ENCODE measurements at places on chromosomes 1 and 21.

DNA sequence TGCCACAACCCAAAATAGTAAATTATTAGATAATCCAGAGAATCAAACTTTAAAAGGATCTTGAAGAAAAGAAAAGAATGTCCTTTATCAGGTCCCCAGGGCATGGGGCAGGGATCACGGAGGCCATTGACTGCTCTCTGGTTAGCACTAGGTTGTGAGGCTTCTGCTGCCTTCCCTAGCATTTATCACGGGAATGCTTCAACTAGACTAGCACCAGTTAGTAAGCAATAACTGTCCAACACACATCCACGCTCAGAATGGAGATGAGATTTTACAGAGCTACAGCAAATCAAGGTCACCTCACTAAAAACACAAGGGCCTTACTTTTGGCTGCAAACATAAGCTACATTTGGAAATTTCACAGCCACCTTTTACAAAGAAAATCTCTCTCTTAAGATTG lies 304.0 kb downstream of the NFIA start:
- no peak for DNase-seq

- DNase-seq, result peak; percentile 70
Measured at GRCh38 chr1:66436378-66437135, 97.4 kb upstream of the SGIP1 start.

- DNase-seq, result peak; percentile 76
Measured at GRCh38 chr1:227315629-227316346, 2.5 kb downstream of the CDC42BPA start.

DNA sequence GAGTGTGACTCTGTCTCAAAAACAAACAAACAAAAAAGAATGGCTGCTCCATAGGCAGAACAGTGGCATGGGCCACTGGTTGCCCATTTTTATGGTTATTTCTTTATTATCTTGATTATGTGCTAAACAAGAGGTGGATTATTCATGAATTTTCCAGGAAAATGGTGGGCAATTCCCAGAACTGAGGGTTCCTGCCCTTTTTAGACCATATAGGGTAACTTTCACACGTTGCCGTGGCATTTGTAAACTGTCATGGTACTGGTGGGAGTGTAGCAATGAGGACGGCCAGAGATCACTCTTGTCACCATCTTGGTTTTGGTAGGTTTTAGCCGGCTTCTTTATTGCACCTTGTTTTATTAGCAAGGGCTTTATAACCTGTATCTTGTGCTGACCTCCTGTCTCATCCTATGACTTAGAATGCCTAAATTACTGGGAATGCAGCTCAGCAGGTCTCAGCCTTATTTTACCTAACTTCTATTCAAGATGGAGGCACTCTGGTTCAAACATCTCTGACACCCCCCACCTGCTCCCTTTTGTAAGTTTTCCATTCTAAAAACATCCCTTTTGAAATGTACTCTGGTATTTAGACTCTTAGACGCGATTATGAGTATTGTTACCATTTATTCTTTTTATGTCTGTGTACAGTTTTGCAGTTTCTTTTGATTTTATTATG lies 57.1 kb downstream of the RAVER2 start:
- DNase-seq, result no peak

DNA sequence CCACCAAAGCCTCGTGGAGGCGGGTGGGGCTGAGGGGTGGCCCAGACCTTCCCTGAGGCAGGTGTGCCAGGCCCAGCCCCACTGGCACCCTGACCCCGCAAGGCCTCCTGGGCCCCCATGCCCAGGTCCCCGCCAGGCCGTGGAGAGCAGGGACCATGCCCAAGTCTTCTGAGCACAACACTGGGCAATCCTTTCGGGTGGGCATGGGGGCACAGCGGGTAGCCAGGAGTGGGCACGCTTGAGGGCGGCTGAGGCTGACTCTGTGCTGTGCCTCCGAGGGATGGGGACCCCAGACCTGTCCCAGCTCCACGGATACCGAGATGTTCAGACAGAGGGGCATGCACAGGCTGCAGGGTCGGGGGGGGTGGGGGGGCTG lies 12.9 kb downstream of the CFAP410 start:
- no peak for DNase-seq

- no peak for DNase-seq
Measured at GRCh38 chr1:17665950-17666720, 89.0 kb upstream of the ACTL8 start.

DNA sequence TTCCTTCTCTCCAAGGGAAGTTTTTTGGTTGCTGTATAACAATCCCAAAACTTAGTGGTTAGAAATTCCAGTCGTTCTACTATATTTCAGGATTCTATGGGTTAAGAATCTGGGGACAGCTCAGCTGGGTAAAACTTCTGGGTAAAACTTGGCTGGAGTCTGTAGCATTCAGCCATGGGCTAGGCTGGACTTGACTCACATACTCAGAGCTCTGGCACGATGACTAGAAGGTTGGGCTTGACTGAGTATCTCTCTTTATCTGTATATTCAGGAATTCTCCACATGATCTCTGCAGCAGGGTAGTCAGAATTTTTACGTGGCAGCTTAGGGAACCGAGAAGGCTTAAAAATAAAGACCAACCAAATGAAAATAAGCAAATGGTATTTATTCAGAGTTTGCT lies 28.2 kb upstream of the HRNR start:
- DNase-seq, result peak; percentile 9

DNA sequence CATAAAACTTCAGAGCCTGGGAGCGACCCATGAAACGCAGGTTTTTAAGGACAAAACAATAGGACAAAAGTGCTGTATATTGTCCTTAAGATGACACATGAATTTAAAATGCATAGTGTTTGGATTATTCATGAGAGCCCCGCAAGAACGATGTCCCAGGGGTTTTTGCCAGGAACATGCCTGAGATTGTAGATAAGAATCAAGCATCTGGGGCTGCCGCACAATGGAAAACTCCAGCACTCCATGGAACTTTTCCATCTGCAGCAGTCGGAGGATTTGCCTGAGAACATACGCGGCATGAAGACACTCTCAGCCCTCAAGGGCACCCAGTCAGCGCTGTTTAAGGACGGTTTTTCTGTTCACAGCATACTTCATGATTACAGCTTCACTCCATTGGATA lies 5.3 kb upstream of the ERG start:
- DNase-seq, result peak; percentile 63

DNA sequence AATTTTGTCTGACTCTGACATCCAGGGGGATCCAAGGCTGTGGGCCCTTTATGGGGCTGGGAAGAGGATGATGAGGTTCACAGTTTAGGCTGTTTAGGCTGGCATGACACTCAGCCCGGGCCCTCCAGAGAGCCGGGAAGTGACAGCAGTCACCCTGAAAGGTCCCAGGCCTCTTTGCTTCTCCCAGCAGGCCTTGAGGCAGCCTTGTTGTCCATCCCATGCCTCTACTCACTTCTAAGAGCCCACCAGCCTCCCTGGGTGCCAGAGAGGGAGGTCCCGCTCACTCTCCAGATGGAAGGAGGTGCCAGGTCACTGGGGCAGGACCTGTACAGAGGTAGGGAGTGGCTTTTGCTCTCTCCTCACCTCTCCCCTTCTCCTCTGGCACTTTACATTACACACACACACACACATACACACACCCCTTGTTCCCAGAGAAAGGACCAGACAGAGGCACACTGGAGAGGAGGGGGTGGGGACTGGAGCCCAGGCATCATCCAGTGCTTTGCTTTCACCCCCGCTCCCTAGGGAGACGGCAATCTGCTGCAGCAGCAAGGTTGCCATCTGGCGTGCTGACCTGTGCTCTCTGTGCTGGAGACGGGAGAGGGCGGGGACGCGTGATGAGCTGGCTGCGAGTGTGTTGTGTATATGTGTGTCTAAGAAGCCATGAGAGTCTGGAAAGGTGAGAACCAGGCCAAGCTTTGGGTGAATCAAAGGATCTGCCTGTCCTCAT lies 4.6 kb downstream of the KLHDC8A start:
- DNase-seq, result peak; percentile 43

DNA sequence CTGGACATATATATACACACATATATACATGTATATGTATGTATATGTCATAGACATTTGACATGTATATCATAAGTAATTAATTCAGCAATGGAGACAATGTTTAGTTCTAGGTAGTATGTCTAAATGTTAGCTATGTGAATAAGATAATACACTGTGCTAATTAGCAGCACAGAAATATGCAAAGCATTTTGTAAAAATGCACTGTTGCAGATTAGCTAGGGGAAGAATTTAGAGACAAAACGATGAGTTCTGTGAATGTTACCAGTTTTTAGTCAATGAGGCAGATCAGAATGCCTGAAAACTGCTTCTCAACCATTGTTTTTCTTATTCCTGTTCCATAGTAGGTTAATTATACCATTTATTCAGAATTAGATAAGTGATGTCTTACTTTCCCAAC lies 86.3 kb downstream of the TGFB2 start:
- DNase-seq, result no peak

DNA sequence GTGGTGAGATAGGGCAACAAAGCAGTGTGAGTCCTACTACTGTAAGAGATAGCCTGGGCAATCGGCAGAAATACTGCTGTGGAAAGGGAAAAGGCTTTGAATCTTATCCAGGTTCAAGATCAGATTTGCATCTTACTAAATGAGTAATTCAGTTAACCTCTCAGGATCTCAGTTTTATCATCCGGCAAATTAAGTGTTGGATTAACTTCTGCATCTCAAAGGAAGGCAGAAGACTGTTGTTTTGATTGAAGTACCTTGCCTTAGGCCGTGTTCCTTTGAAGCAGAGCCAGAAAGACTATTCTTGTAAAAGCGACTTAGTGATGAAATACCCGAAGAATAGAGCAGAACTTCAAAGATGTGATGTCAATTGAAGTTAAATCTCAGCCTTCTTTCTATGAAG lies 612.9 kb upstream of the USP24 start:
- DNase-seq, result no peak

DNA sequence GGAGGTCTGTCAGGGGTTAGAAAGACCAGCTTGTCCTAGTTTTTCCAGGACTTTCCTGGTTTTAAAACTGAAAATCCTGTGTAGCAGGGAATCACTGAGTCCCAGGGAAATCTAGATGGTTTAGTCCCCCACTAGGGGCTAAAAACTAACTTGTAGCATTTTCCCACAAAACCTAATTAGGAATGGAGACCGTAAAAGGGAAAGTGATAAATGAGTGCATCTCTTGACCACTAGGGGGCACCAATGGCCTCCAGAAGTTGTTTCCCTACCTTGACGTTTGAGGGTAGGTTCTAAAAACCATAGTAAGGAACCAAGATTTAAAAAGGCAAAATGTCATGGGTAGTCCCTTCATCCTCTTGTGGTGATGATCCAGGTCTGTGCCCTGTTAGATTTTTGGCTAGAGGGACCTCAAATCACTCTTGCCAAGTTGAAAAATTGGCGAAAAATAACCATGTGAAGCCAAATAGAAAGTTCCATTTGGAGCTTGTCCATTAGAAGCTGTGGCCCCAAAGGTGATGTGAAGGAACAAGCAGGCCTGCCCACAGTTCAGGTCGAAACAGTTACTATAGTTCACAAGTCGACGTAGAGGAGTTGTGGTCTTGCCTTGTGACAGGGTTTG lies 24.5 kb downstream of the CLIC6 start:
- DNase-seq, result peak; percentile 84

DNA sequence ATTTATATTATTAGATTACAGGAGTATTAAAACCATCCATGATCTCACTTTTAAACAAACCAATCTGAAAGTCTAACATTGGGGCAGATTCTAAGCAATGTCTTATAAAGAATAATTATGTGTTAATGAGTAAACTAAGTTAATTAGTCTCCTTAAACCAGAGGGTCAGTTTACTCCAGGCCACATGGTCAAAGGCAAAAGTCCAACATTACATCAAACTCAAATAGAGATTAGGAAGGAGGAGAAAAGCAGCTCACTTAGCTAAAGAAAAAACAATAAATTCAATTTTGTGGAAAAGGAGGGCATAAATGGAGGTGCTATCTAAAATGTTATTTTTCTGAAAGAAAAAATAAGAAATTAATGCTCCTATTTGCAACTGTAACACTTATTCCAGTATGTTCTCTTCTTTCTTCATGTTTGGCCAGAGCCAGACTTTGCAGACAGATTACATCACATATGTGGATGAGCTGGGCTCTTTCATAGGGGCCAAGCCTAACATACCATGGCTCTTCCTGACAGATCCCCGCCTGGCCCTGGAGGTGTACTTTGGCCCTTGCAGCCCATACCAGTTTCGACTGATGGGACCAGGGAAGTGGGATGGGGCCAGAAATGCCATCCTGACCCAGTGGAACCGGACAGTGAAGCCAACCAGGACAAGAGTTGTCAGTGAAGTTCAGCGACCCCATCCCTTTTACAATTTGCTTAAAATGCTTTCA lies 24.3 kb upstream of the FMO2 start:
- DNase-seq, result peak; percentile 34

GRCh38 chr1:48007047-48007446 lies 9.9 kb upstream of the TRABD2B start:
- DNase-seq, result no peak

- peak; percentile 33 for DNase-seq
Measured at GRCh38 chr1:12669529-12670068, 25.7 kb downstream of the AADACL4 start.

DNA sequence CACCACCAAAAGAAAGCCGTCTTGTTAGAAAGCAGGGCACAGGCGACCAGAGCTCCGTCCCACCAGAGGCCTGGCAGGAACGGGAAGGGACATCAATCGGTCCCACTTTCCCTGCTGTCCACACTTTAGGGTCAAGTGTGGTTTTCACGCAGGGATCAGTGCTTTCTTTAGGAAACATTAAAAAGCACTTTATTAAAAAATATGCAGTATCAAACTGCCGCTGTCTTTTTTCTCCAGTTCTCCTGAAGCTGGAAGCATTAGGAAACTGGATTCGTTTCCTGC lies 437 bp downstream of the IFNLR1 start:
- DNase-seq, result no peak

DNA sequence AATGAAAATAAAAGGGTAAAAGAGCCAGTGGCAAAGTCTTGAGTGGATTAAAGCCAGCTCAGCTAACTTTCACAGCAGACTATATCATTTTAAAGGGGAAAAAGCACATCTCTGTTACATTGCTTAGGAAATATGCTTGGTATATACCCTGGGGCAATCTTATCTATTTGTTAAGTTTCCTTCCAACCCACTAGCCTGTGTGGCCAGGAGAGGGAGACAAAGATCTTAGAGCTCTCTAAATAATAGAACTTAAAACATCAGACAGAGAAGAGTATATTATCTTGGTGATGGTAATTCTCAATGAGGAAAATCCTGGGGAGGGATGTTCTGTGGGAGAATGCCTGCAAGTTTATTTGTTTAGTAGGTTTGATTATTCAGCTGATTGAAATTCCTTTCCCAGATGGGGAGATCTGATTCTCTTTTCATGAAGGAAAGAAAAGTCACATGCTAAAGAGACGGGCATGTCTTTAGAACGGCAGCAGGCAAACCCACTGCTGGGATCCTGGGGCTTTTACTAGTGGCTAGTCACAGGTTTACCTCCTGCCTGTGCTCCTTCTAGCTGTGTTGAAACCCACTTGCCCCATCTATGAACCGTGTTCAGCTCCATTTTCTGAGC lies 3.6 kb downstream of the KCNE2 start:
- peak; percentile 75 for DNase-seq

- DNase-seq, result no peak
Measured at GRCh38 chr1:116679828-116680628, 12.5 kb upstream of the IGSF3 start.

GRCh38 chr21:32130031-32130891 lies 148.6 kb downstream of the MIS18A start:
- no peak for DNase-seq

- DNase-seq, result no peak
Measured at GRCh38 chr1:180198196-180198595, 31.9 kb upstream of the LHX4 start.

- no peak for DNase-seq
Measured at GRCh38 chr21:29148530-29148929, 18.1 kb downstream of the MAP3K7CL start.
